Activated T-cell treated with anti-CD3 and anti-CD28 coated beads for 24 hours (primary cell): ENCODE measurements at places on chromosomes 2 and 18.

DNA sequence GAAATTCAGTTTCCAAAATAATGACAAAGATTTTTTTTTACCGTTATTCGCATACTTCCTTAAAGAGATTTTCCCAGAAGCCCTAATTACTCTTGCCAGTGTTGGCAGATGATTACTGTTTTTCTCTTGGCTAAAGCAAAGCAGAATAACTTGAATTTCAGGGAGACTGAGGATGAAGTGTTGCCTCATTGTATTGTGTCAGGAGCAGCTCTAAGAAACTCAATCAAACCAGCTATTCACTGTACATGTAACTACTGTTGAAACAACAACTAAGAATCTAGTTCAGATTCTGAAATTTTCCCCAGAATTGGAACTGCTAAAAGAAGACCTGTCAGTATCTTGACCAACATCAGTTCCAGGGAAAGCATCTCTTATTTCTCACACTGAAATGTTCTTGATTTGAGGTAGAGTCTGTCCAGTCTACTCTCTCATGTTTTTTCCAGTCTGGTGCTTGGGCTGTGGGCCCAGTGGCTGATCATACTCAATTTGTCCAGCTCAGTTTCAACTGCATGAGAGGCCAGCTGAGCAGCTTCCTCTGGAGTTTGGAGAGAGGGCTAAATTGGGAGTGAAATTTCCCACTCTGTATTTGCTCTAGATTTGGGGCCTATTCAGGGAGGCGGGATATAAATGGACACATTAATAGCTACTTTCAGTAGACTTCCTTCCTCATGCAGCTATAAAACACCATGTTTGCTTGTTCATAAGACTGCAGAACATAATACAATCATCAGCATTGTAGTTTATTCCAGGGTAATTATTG, 78.5 kb downstream of the PPP1R1C start:
- no peak for DNase-seq

DNA sequence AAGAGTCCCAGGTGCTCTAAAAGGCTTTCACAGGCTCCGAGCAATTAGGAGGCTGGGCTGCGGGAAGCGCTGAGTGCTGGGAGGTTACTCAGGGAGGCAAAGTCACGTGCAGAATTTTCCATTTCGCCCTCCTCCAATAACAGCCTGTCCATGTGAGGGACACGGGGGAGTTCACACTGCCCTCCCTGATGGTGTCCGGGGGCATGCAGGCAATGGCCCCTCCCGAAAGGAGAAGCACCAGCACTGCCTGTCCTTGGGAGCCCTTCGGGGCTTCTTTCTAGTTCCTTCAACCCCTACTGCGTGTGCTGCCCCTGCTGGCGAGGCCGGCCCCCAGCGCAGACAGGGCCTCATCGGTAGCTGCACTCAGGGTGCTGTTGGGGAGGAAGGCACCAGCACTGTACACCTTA, 63.1 kb upstream of the HPCAL1 start:
- no peak for DNase-seq

DNA sequence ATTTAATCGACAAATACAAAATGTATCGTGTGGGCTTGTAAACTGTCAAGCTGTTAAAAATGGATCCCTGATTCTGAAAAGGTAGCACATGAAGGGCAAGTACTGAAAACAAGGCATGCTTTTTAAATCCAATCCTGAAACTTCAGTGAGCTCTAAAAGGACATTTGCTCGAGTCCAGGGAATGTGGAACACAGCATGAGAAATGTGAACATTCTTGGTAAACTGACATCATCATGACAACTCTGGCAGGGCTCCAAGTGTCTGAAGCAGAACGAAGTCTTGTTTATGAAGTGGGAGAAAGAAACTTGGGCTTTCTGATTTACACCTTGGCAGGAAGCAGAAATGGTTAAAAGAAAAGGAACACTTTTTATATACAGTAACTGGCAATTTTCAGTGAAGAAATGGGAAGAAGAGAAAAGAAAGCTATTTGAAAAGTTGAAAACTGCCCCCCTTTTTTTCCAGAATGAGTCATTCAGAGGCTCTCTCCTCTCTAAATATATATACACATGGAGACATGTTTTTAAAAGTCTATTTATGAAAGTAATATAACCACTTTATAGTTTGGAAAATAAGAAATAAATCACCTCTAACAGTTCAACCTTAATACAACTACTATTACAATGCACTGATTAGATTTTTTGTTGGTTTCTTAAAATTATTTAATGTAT, 120.8 kb downstream of the GAREM1 start:
- DNase-seq: no peak

DNA sequence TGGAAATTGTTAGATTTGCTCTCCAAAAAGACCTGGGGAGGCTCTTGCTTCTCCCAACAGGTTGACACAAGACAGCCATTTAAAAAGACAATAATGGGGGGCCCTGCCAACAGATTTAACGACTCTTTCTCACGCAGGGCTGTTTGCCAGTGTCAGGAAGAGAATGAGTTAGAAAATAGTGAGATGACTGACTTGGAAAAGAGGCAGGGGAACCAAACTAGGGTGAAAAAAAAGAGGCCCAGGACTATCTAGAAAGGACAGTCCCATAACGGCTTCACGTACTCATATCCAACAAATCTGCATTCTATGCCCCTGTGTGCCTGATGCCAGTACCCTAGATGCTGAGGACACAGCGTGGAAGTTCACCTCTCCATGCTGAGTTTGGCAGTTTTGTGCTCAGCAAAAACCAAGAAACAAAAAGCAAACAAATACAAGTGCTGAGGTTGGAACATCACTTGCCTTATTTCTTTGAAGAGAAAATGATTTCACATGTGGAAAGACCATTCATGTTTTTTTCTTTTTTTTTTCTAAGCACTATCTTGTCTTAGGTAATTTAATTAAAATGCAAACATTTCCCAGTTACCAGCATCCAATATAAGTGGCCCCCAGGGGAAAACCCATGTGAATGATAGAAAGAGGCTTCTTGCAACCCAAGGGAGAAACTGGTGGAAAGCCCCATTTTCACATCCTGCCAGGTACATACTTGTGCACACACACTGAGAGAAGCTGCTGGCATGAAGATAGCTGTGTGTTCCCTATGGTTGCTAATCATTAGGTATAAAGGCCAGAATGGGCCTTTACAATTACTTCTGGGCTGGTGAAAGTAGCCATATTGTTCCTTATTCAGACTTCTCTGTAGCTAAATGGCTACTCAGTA, 10.6 kb upstream of the WIPF1 start:
- no peak for DNase-seq

DNA sequence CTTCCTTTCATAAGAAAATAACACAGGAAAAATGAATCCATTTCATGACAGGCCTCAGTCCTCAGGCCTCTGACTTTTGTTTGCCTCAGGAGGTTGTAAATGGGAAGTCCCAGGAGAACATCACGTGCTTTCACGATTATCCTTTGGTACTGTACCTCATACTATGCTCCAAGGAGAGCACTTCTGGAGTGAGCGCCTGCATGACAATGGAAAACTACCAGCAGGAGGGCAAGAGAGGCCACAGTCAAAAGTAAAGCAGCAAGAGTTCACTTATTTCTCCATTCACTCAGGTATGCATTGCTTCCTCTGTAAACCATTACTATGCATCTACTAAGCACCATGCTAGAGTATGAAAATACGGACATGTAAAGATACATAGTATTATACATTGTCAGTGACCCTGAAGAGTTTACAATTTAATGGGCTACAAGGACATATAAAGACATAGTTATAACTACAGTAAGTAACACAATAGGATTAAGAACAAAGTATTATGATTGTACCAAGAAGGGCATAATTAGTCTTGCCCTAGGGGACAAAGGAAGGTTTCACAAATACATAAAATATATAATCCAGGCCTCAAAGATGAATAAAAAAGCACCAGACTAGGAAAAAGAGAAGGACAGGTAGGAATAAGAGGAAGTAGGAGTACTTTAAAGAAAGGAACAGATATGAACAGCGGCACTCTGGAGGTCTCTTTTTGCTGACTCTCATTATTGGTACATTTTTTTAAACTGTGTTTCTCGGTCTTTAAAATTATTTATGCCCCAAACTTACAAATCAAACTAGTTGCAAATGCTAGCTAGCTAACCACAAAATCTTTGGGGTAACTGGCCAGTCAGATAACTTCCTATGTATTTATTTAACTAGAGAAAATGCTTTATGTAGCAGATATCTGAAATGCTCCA, 806.7 kb downstream of the NRXN1 start:
- DNase-seq: no peak

- no peak for DNase-seq
Measured at GRCh38 chr18:58863539-58864145, 1.0 kb upstream of the ZNF532 start.

GRCh38 chr2:47050021-47050760, 104.9 kb downstream of the STPG4 start:
- DNase-seq: no peak

- no peak for DNase-seq
Measured at GRCh38 chr18:10820681-10821080, 294.9 kb downstream of the NAPG start.

- DNase-seq: no peak
Measured at GRCh38 chr2:98759338-98759737, 28.4 kb upstream of the MGAT4A start.

- DNase-seq: no peak
Measured at GRCh38 chr2:240796543-240797499, 23.2 kb downstream of the KIF1A start.

DNA sequence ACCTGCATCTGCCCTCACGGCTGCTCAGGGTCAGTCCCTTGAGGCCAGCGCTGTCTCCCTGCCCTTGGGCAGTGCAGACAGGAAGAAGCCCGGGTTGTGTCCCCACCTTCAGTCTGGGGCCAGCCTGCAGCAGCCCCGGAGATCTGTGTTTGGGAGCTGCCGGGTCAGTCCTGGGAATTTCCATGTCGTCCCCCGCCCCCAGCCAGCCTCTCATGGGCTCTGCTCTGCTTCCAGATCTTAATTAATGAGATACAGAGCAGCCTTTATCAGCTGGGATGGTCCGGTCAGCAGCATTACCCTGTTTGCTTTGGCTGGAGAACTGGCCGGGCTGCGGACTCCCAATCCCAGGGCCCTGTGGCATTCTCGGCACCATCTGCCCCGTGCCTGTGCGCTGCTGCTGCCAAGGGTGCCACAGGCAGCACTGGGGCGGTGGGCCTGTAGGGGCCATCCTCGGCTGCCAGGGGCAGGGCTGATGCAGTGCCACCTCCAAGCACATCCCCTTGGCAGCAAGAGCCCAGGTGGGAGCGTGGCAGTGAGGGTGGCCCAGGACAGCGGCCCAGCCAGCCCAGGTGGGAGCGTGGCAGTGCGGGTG, 2.4 kb downstream of the BOK start:
- DNase-seq: no peak

DNA sequence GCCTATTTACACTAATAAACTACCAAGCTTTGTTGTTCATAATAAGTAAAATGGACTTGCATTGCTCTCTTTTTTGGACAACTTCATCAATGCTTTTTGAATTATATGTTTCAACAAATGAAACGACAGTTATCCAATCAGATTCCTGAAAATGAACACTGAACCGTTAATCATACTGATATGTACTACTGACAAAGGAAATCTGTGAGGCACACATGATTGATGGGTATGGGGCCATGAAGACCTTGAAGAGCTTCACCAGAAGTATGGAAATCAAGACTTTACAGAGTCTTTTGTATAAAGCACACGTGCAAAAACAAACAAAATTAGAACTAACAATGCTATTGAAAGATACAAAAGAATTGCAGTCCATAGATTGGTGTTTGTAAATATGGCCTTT, 51.2 kb downstream of the HNMT start:
- no peak for DNase-seq

DNA sequence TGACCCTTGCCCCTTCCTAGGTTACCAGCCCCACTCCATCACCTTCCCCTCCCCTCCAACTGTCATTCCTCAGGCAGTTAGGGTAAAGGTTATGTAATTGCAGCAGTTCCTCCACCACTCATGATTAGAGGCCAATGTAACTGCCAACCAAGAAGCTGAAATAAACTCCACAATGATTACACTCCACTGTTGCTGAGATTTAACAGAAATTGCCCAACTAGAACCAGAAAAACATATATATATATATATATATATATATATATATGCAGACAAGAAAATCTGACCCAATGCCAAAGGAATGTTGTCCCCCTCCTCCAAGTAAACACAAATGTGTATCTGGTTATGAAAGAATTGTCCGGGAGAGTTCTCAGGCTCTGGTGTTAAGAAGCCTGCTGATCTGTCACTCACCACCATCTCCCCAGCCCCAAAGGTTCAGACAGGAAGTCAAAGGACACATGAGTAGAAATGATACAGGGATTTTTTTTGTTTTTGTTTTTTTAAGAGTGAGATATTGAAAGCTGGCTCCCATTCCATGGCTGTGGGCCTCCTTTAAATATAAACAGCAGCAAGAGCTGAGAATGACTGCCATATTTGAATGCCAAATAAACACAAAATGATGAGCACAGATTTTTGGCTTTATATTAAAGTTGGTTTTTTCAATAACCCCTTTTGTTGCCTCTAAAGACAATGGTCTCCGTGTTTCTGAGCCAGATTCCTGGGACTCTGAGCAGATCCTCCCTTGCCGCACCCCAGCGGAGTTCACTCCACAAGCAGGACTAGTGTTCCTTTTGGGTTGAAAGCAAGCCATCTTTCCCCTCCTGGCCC, 127.2 kb upstream of the MAPRE2 start:
- no peak for DNase-seq

DNA sequence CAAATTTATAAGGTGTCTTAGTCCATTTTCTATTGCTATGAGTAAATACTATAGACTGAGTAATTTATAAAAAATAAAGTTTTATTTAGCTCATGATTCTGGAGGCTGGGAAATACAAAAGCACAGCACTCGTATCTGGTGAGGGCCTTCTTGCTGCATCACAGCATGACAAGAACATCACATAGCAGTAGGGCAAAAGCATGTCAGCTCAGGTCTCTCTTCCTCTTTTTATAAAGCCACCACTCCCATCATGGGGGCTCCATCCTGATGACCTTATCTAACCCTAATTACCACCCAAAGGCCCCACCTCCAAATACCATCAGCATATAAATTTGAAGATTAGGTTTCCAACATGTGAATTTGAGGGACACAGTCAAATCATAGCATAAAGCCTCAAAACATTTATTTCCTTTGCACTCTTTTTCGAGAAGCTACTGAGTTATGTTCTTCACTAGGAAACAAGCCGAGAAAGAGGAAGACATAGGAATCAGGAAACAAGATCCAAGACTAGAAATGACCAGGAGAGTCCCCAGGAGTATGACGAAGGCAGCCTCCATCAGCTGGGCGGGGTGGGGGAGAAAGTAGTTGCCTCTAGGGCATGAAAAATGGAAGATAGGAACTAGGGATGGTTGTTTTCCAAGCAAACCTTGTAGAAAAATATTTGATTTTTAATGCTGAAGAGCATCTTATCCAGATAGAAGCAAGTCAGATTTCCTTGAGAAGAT, 24.1 kb upstream of the NABP1 start:
- no peak for DNase-seq

- DNase-seq: no peak
Measured at GRCh38 chr2:197992482-197993133, 188.2 kb downstream of the PLCL1 start.

DNA sequence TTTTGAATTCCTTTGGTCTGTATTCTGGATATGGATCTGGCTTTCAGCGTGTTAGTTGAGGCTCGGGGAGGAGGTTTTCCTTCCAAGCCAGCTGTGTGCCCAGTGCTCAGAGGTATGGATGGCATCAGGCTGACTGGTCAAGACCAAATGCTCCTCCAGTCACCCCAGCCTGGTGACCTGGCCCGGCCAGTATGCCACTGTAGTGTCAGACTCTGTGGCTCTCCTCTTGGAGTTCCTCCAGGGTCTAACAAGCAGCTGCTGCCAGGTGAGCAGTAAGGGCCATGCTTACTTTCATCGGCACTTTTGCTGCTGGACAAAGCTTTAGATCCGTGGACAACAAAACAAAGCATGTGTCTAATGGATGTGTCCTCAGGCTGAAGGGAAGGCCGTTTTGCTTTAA, 44.1 kb downstream of the CABLES1 start:
- DNase-seq: no peak

- no peak for DNase-seq
Measured at GRCh38 chr2:16507655-16508489, 157.8 kb downstream of the CYRIA start.
